ENCODE measurements at places on chromosomes 12 and 14.

DNA sequence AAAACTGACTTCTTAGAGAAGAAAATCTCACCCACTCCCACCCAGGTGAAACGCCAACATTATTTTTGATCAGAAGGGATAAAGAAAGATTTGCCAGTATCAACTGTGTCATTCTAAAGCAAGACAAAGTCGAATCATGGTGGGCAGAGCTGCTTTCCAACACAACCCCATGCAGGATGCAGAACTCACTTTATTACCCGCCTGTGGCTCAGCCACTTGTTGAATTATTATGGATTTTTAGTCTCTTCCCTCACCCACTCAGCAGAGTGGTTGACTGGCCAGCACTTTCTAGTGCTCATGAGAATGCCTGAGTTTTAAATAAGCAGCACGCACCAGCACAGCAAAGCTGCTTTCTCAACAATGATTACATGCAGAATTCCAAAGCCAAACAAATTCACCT is 32.1 kb downstream of the CRACR2A start:
- DNase-seq: no peak

DNA sequence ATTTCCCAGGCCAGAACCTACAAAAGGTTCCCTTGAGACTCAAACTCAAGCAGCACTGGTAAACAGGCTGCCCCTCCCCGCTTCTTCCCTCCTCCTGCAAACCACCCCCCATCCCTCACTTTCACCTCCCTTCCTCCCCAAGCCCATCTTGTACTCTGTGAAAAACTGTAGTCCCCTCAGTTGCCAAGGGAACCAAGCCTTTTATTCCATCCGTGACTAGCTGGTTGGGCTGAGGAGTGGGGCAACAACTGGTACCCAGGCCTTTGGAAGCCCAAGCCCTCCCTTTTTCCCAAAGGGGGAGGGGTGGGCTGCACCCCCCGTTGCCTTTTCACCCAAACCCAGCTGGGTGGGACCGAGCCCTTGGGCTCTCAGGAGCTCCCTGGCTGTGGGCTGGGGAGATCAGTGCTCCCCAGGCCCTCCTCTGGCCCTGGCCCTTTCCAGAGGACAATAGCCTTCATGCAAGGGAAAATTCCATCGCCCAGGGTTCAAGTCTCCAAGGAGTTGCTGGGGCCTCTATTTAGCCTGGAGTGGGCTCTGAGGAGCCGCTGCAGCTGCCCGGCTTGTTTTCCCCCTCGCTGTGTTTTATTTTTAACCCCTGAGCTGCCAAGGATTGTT is 61.9 kb downstream of the ZFP36L1 start:
- DNase-seq: peak; percentile 28

DNA sequence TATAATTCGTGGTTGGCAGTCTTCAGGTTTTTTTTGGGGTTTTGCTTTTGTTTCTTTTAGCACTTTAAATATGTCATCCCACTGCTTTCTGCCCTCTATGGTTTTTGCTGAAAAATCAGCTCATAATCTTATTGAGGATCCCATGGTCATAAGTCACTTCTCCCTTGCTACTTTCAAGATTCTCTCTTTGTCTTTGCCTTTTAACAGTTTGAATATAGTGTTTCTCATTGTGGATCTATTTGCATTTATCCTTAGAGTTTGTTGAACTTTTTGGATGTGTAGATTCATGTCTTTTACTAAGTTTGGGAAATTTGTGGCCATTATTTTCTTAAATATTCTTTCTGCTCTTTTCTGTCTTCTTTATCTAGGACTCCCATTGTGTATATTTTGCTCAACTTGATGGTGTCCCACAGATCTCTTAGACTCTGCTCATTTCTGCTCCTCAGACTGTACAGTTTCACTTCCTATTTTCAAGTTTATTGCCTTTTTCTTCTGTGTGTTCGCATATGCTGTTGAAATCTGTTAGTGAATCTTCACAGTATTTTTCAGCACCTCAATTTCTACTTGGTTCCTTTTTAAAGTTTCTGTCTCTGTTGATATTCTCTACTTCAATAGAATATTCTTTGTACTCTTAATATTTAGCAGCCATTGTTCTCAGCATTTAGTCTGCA is 70.8 kb downstream of the WNK1 start:
- DNase-seq: no peak

GRCh38 chr12:115871714-115872113 is 405.8 kb downstream of the MED13L start:
- DNase-seq: peak; percentile 19

GRCh38 chr12:76547526-76547925 is 12.0 kb downstream of the OSBPL8 start:
- no peak for DNase-seq

- no peak for DNase-seq
These were observed 163.5 kb downstream of the AACS start for GRCh38 chr12:125228519-125229260.

GRCh38 chr14:63510538-63510937 is 32.6 kb downstream of the PPP2R5E start:
- DNase-seq: no peak

GRCh38 chr14:49634547-49635334 is at the start of gene DNAAF2:
Gene DNAAF2 (minus strand): TSS chr14:49635244. CDS start chr14:49635149, 95 bp downstream.
- DNase-seq: peak; percentile 69

DNA sequence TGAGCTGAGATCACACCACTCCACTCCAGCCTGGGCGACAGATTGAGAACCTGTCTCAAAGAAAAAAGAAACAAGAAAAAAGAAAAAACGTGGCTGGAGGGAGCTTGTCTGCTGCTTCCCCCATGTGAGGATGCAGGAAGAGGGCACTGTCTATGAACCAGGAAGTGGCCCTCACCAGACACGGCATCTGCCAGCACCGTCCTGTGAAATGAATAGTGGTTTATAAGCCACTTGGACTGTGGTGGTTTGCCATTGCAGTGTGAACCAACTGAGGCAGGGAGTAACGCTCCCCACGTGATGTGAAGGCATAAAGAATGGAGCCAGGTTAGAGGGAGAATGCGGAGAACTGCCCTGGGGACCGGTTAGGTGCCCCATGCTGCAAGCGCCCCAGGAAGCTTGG is 4.5 kb upstream of the BRF1 start:
- no peak for DNase-seq

GRCh38 chr14:103198131-103199105 is 75.2 kb downstream of the TNFAIP2 start:
- DNase-seq: peak; percentile 57

- no peak for DNase-seq
These were observed 373.4 kb downstream of the TMEM121 start for GRCh38 chr14:105899657-105900397.

DNA sequence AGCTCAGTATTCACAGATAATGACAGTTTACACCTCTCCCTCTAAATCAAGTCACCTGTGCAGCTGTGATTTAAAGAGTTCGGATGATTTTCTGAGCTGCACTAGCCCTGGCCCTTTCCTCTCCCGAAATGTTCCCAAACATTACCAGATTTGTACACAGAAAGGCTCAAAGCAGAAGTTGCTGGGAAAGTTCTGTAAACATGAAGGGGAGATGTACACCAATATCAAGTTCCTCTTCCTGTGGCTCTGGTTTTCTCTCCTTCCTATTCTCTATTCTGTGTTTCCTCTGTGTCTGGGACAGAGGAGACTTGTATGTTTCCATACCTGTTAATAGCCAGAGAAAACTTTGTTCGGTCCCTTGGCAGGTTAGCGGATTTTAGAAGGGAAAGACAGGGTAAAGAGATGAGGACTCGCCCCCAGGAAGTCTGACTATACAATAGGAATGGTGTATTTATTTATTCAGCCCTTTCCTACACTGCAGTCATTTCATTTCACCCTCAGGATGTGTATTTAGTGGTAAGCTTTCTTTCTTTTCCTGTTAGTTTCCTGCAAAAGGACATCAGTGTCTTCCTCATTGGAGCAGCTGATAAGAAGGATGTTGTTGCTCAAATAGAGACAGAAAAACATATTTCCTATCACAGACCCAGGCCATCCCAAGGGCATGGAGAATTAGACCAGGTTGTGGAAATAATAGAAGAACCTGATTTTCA is 7.6 kb upstream of the NUMB start:
- DNase-seq: no peak

GRCh38 chr12:111063295-111064026 is 143.1 kb upstream of the MYL2 start:
- DNase-seq: peak; percentile 59

- no peak for DNase-seq
These were observed 25.1 kb upstream of the BTBD6 start for GRCh38 chr14:105223260-105223659.

DNA sequence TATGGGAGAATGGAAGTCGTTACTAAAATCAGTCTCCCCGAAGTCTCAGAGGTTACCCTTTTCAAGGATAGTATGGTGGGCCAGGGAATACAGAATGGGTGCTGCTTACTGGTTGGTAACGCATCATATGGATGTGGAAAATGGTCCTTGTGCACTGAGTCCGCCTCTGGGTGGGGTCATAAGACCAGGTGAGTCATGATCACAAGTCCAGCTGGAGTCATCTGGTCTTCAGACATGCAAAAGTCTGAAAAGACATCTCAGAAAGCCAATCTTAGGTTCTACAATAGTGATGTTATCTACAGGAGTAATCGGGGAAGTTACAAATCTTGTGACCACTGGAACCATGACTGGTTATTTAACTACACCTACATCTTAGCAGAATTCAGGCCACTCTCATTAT is 71.9 kb upstream of the TCL1B start:
- DNase-seq: no peak

DNA sequence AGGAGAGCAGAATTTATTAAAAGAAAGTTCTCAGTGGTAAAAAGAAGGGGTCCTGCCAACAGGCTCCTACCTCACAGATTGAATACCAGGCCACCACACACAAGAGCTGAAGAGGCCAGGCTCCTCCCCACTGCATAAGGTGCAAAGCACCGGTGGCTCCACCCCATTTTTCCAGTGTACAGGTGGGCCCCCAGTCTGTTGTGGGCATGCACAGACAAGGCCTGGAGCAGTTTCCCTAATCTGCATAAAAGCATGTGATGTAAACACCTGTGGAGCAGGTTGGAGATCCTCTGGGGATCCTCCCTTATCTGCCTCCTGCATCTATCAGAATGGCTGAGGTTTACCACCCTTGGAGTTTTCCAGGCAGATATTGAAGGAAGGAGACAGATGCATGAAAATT is 45.7 kb upstream of the PDZRN4 start:
- no peak for DNase-seq

DNA sequence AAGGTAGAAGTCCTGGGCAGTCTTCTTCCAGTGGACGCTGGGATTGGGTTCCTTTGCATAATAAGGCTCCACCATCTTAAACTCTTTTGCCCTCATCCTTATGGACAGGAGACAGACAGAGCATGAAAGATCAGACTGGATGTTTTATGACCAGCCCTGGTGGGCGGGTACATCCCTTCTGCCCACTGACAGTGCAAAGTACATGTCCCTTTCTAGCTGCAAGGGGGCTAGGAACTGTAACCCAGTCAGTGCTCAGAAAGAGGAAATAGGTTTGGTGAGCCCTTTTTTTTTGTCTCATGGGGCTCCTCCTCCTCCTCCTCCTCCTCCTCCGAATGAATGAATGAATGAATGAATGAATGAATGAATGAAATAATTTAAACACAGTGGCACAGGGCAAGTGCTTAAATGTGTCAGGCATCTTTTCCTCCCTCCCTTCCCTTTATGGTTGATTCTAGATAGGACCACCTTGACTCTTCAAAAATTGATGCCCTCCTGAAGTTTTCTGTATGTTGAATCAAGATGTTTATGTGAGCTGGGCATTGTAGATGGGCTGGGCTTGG is 36.4 kb upstream of the HNF1A start:
- no peak for DNase-seq

GRCh38 chr12:109962398-109962797 is 33.8 kb downstream of the GIT2 start:
- no peak for DNase-seq

Data from fibroblast of skin of right quadriceps (primary cell).